ENCODE measurements at places on chromosomes 4 and X.
A peak's percentile ranks its signal among the peaks of the same experiment; 100 is the strongest.

DNA sequence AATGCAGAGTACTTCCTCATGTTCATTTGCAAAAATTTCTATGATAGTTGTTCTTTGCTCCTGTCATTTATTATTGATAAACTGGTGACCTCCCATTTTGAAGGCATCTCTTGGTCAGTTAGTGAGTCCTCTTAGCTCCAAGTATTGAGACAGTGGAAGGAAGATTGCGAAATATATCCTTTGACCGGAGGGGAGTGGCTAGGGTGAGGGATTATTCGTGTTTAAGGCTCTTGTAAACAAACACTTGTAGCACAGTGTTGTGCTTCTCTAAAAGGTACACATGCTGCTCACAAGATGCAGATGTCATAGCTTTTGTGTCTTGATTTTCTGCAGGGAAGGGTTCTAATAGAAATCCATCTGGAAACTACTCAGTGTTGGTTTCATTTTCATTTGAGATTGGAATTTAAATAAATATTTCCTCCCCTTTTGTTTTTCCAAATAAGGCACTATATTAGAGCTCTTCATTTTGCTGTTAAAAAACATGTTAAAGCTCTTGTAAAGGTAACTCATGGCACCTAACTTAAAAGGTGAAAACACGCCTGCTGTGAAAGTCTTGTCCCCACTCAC, 21.8 kb downstream of the TXLNG start:
- peak; percentile 33 for DNase-seq

GRCh38 chrX:38960137-38960536, 158.9 kb downstream of the MID1IP1 start:
- no peak for DNase-seq

DNA sequence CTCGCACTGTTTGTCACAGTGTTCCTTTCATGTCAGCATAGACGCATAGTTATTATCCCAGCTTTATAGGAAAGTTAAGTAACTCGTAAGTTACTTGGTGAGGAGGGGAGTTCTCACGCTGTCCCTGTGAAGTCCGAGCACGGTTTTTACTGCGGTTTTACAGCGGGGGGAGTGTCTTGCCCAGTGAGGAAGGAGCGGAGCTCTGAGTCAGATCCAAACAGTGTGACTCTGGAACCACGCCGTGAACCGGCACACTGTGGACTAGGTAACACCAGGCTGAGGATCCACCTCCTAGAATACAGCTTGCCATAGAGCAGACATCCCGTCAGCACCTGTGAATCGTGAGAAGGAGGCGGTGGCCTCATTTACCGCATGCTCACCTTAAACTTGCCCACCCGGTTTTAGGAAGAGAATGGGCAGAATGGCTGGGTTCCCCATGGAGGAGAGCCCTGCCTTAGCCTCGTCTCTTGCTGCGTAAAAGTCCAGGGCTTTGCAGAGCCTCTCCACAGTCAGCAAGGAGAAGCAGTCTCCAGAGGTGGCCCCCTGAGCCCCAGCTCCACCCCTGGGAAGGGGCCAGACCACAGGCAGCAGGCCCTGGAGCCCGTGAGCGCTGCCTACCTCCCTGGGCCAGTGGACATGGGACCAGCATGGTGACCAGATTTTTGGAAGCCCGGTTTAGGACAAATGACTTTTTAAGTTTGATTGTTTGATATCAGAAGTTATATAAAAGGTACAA, 40.2 kb upstream of the HGFAC start:
- DNase-seq = no peak

DNA sequence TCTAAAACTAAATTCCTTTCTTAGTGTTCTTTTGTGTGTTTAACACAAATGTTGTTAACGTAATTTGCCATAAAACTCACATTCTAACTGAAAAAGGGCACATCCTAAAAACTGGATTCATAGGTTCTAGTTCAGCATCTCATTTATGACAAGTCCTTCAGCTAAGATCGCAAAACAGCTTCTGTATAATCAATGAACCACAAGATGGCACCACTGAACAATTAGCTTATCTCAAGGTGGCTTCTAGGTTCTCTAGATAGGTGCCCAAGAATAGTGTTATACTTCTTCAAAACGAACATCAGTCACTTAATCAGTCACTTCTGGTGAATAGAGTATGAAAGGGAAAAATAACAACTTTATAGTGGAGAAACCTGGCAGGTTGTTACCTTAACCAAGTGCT, 54.3 kb downstream of the NRK start:
- DNase-seq = peak; percentile 7

DNA sequence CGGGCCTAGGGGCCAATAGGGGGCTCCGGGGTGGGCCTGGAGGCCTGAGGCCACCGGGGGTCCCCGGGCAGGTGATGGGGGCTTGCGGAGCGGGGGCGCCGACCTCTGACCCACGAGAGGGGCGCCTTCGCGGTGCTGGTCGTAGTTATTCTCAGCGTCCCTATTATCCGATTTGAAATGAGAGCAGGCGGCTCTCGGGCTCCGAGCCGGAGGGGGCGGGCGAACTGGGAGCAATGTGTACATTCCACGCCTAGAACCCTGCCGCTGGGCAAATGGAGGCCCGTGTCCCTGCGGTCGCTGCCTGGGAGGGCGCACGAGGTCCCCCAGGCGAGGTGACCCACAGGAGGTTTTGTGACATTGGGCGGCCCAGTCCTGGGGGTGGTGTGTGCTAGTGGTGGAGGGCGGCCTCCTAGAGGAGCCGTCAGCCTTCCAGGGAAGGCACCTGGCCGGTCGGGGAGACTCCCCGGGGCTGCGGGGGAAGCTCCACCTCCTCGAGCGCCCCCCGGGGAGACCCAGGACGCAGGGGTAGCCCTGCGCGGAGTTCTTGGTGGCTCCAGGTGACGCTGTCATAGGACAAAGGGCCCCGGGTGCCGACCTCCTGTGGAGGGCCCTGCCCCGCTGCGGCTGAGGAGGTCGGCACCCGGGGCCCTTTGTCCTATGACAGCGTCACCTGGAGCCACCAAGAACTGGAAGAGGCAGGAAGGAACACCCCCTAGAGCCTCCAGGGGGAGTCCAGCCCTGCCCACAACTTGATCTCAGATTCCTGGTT, 102.6 kb upstream of the PRKX start:
- DNase-seq = peak; percentile 55

GRCh38 chrX:55924574-55924973, 207.0 kb downstream of the RRAGB start:
- no peak for DNase-seq

GRCh38 chr4:145484225-145484846, 2.7 kb downstream of the SMAD1 start:
- DNase-seq = no peak

- no peak for DNase-seq
Observed at GRCh38 chr4:8373973-8374545, 66.5 kb downstream of the ACOX3 start.
